ENCODE measurements at places on chromosomes 12 and 14. TPM values are rescaled to one million over a fixed set of nuclear protein-coding genes. Genes with fewer than 3 reads are reported as not detected.

DNA sequence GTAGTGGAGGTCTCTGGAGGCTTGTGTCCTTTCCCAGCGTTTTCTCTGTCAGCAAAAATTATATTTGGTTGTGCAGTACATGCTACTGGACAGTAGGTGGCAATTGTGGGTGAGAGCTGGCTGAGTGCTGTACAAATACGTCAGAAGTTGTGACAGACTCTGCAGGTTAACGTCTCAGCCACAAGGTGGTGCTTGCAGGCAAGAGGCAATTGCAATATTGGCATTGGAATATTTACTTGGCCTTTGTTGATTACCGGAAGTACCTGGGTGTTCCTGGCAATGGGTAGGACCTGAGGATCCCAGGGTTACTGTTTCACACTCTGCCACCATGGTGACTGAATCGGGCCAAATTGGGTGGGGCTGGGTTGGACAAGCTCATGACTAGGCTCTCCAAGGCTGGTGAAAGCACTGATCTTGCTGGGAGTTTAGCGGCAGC lies 333.9 kb upstream of the LMO3 start:
- no peak for DNase-seq

GRCh38 chr14:64715628-64716412 lies 11.6 kb downstream of the PLEKHG3 start:
- DNase-seq = no peak

DNA sequence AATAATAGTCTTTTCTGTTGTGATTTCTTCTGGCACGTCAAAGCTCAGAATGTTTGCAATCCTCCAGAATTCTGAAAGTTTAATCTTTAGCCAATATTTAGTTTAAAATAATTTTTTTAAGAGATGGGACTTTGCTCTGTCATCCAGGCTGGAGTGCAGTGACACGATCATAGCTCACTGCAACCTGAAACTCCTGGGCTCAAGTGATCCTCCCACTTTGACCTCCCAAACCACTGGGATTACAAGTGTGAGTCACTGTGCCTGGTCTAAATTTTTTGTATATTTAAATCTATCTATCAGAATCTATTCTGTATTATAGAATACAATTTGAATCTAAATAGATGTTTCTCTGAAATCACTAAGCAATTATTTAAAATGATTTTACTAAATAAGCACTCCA lies 572.7 kb downstream of the VRK1 start:
- DNase-seq = no peak

The TMEM229B gene
- 3.8 TPM for total RNA-seq

The CISTR gene
- not detected for total RNA-seq

The DTD2 gene
- 26.2 TPM for total RNA-seq

The ARHGDIB gene
- 84.7 TPM for total RNA-seq
